Renal cortical epithelial cell (primary cell): ENCODE measurements at places on chromosomes 7 and 10. TPM values are rescaled to one million over a fixed set of nuclear protein-coding genes. Genes with fewer than 3 reads are reported as not detected.

MEIG1 gene
- total RNA-seq: 0.40 TPM in 1 of 2 replicates, not detected in the other

IL2RA gene
- total RNA-seq: not detected in 2 replicates

CALHM3 gene
- total RNA-seq: 0.05 TPM in 1 of 2 replicates, not detected in the other

MACROH2A2 gene
- 21.4 and 28.0 TPM in 2 replicates for total RNA-seq

SFTPA2 gene
- total RNA-seq: not detected in 2 replicates

MRLN gene
- not detected in 2 replicates for total RNA-seq

SHH gene
- total RNA-seq: 3.8 and 10.4 TPM in 2 replicates
